ENCODE measurements at places on chromosomes 4 and X. TPM values are rescaled to one million over a fixed set of nuclear protein-coding genes. Genes with fewer than 3 reads are reported as not detected.

PLAC8 gene
- 0.79 TPM for polyA plus RNA-seq

DCLK2 gene
- polyA plus RNA-seq = 0.74 TPM

TACR3 gene
- polyA plus RNA-seq = not detected

SYP gene
- 0.23 TPM for polyA plus RNA-seq

XIAP gene
- polyA plus RNA-seq = 15.3 TPM

OCIAD1 gene
- 157 TPM for polyA plus RNA-seq

TEX13D gene
- polyA plus RNA-seq = not detected

CCDC120 gene
- 0.94 TPM for polyA plus RNA-seq

TAF1 gene
- polyA plus RNA-seq = 4.7 TPM

GYPB gene
- polyA plus RNA-seq = 0.58 TPM

ZNF630 gene
- polyA plus RNA-seq = 0.53 TPM

RBM10 gene
- 28.4 TPM for polyA plus RNA-seq

CCNB3 gene
- 0.04 TPM for polyA plus RNA-seq

TRIM60 gene
- not detected for polyA plus RNA-seq

CYBB gene
- not detected for polyA plus RNA-seq

FUNDC1 gene
- polyA plus RNA-seq = 13.9 TPM
